ENCODE measurements at places on chromosomes 7 and 10. TPM values are rescaled to one million over a fixed set of nuclear protein-coding genes. Genes with fewer than 3 reads are reported as not detected.

GRCh38 chr10:90199513-90199912 lies 498.1 kb downstream of the KIF20B start:
- DNase-seq, result no peak

GRCh38 chr7:31688996-31689395 lies 2.0 kb downstream of the PPP1R17 start:
- no peak for DNase-seq

Gene IFIT1B
- not detected for polyA plus RNA-seq

Gene PAPSS2
- 51.4 TPM for polyA plus RNA-seq

DNA sequence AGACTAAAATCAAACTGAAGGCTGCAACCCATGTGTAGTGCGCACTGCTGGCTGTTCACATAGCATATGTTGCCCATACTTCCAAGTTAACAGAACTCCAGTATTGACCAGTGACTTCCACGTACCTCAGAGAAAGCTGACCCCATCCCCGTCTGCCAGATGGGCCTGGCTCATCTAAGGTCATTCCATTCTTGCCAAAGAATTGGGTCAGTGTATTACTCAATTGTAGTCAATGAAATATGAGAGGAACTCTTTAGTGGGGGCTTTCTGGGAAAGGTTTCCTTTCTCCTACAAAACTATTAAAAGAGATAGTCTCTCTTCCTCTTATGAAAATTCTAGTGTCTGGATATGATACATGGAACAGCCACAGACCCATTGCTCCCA lies 238.6 kb downstream of the COBL start:
- no peak for DNase-seq

DNA sequence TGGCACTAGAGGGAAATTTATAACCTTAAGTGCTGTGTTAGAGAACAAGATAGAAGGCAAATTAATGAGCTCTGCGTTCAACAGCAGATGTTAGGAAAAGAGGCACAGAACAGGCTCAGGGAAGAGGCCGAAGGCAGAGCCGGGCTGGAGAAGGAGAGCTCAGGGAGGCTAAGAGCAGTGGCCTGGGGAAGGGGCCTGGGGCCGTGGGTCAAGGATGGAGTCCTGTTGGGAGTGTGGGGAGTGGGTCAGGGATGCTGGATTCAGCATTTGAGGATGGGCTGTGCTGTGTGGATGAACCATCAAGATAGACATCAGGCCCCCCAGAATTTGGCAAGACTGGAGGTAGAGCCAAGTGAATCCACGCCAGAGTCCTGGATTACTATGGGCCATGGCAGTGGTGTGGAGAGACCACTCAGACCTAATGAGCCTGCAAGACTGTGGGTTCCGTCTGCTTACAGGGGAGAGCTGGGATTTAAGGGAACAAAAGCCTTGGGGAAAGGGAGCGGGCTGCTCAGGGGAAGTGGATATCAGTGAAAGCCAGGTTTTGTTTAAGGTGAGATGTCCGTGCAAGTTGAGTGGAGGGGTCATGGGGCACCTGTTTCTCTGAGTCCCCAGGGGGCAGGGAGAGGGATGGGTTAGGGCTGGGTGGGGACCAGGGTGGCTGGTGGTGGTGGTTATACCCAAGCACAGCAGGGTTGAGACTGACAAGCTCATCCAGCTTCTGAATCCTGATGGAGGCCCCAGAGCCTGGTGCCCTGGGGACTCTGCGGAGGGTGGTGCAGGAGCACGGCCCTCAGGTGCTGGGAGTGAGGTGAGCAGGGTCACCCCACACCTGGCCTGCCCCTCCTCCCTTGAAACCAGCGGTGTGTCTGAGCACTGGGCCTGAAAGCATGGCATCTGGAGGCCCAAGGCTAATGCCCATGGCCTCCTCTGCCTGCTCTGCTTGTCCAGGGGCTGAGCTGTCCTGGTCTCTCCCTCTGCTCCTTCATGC lies 101.7 kb downstream of the BMS1 start:
- DNase-seq, result no peak

DNA sequence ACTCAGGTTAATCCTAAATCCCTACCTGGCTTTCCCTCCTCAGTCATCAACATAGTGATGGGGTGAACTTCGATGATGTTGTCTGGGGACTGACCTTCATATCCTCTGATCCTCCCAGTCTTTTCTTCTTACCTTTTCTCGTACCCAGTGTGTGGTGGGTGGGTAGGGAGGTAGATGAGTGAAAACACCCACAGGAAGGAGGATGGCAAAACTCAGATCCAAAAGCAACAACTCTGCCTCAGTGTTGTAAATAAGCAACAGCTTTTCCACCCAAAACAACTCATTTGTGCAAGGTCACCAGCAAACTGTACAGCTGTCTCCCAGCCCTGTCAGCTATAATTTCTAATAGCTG lies 38.6 kb downstream of the VOPP1 start:
- DNase-seq, result no peak

- DNase-seq, result no peak
Observed at GRCh38 chr10:79434821-79435251, 10.6 kb downstream of the ZCCHC24 start.

DNA sequence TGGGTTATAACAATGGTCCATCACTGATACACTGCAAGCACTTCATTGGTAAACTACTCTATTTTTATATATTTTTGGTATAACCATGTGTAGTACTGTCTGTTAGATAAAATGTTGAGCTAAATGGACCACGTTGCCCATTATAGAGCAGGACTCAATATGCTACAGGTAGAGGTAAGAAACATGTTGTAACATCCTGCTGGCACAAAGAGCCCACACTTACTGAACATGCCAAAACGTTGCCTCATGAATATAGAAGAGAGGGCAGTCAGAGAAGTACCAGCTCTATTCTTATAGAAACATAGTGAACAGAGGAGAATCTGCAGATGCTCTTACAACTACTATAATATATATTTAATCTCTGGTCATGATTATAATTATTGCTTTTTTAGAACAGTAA lies 18.4 kb upstream of the MET start:
- no peak for DNase-seq

DNA sequence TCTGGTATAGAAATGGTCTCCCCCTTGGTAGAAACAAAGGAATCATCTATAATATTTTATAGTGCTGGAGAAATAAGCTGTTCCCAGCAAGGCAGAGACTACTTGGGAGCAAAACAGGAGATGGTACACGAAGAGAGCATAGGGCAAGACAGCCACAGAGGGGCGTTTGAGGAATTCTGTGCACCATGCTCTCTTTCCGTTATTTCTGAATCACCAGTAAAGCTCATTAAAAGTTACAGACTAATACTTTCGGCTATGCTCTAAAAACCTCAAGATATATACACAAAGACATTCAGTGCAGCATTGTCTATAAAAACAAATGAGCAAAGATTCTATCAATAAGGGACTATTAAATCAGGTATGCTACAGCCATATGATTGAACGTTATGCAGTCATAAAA lies 68.5 kb upstream of the FHIP2A start:
- DNase-seq, result no peak

Gene EN2
- polyA plus RNA-seq, result not detected

GRCh38 chr7:78170815-78171214 lies 372.2 kb downstream of the PHTF2 start:
- DNase-seq, result no peak

Gene ZYX
- polyA plus RNA-seq, result 32.6 TPM
